ENCODE measurements at places on chromosomes 6 and 20.

DNA sequence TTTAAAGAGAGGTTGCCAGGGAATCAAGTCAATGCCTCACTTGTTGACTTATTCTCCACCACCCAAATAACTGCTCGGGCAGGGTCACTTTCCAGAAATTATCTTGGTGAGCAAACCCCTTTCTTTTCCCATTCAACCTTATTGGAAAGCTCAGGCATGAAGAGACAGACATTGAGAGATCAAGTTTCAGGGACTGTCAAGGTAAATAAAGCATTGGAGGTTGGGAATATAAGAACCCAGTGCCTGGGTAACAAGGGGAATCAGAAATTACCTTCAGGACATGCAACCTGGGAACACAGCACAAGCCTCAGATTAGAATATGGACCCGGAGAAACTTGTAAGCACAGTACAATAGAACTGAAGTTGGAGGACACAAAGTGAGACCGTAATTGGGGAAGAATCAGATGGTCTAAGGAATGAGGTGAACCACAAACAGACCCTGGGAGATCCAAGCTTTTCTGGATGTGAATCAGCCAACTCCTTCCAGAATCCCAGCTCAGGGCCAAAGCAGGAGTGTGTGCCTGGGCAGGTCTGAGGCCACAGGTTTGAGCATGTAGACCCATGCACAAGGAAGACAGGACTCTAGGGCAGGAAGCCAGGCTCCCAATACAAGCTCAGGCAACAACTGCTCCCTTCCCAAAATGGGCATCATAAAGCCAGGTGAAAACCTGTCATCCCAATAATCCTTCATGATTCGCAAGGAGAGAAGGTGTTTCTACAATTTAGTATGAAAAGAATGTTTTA is 512.8 kb downstream of the MAFB start:
- no peak for DNase-seq

DNA sequence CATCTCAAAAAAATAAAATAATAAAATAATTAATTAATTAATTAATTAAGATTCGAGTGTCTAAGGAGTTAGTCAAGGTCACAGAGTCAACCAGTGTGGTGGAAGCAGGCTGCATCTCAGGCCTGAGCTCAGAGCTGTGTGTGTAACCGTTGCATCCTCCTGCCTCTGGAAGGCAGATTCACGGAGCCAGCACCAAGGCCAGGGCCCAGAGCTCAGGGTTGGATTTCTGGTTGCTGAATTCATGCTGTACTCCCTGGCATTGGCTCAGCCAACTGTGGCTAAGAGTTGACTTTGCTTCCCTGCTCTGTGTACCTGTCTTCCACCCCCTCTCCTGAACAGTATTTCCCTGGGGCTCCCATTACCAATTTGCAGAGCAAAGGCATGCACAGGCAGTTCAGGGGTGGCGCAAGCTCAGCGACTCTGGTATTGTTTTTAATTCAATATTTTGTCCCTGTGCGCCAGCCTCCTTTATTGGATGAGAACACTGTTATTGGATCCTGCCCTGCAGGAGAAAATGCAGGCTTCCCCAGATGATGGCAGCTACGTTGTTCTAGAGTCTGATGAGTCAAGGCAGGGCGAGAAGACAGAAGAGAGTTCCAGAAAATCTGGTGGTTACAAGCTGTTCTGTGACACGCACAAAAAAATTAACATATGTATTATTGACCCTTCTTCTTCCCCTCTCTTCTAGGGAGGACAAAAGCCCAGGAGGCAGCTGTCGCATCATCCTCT is 12.3 kb upstream of the CTNNBL1 start:
- DNase-seq, result no peak

DNA sequence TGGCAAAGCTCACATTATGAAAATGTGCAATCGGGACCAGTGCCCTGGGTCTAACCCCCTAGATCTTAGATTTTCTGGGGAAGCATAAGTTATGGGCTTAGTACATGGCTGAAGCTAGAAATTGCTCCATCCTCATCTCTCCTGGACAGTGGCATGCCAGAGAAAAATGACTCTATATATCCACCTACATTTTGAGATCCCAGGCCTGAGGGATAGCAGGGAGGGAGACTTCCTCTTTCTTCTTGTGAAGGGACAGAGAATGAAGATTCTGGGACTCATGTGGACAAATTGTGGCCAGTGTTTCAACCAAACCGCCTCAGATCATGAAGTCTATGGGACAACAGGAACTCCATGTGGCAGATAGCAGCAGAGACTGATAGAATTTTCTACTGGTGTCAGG is 35.4 kb downstream of the GSTA2 start:
- DNase-seq, result no peak

DNA sequence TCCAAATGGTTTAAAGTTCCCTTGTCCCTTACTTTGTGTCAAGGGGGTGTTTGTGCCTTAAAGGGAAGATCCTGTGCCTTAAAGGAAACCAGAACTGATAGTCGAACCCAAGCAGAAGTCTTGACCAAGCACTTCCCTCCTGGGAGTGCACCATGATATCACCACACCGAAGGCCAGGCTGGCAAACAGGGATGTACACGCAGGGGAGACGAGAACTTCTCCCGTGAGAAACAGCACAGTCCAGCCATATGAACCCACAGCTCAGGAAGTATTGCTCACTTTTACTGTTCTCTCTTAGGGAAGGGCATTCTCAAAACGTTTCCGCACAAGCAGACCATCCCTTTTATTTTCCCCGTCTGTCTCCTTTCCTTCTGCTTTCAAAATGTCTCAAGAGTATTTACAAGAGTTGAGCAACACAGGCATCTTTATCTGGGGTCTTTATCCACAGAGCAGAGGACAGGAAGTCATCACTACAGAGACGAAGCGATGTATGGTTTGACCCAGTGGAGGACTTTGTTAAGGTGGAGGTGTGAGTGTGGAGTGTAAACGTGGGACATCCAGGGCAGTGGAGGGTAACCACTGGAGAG is 12.8 kb upstream of the SERPINB1 start:
- no peak for DNase-seq

DNA sequence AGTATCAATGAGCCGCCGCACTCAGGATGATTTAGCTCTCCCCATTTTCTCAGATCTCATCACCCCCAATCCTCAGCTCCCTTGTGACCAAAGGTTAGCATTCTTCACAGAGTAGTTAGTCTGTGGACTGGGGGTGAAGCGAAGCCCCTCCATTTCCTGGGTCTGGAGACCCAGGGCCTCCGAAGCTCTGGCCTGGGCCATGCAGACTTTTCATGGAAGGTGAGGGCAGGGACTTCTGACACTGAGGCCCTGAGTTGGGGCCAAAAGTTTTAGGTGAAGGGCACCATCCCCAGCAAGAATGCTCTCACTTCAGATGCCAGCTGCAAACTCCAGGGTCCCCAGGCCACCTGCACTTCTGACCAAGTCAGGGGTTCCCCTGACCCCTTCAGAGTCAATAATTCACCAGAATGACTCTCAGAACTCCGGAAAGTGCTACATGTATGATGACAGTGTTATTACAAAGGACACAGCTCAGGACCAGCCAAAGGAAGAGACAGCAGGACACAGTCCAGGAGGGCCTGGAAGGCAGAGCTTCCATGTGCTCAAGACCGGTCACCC is 65.7 kb upstream of the DUSP22 start:
- DNase-seq, result no peak

DNA sequence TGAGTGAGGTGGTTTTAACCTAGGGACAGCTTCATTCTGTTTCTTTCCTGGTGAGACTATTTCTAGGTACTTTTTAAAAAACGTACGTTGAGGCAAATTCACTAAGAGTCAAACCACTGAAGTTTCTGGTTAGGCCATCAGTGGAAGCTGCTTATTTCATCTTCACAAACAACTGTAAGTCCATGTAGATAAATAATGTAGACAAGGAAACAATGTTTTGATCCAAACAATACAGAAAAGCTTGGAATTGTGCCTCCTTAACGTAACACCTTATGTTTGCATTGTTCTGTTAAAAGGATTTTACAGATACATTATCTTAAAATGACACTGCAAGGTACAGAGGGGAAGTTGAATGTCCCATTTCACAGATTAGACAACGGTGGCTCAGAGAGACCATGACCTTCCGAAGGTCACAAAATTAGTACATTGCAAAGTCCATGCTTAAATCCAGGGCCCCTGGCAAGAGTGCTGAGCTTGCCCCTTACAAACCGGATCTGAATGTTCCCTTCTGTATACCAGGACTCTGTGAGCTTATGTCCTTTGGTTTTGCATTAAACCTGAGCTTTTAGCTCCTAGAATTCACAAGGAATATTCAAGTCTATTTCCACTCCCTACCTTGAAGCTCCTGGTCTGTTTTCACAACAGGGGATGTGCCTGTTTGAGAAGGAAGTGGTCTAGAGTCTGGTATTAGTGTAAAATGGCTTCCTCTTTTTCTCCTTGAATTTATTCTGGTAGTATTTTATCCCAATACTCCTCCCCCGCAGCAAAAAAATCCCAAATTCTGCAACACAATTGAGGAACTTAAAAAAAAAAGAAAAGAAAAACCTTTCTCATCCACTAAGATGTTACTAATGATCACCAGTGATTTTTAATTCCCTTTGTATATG is 28.9 kb upstream of the ZNF217 start:
- no peak for DNase-seq

GRCh38 chr6:45645302-45645701 is 267.6 kb upstream of the SUPT3H start:
- DNase-seq, result no peak

- DNase-seq, result no peak
Observed at GRCh38 chr6:71383476-71383875, 94.9 kb downstream of the OGFRL1 start.

- no peak for DNase-seq
Observed at GRCh38 chr20:32482442-32483261, 102.5 kb downstream of the NOL4L start.

GRCh38 chr6:15697895-15698294 is 35.1 kb upstream of the DTNBP1 start:
- no peak for DNase-seq

DNA sequence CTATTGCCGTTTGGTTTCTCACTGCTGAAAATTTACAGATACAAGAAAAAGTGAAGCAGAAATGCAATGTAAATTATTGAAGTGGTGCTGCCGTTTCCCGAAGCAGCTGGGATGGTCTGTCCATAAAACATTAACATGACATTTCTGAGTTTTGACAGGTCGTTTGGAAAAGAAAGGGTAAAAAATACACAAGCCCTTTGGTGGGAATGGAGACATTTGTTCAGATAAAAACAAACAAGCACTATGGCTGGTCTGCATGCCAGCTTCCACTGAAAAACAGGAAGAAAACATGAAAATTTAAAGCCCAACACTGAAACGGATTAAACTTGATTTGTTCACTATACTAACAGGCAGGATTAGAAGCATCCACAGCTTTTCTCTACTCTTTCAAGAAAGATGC is 155.2 kb downstream of the FRK start:
- DNase-seq, result no peak

GRCh38 chr6:64736421-64736950 is 970.5 kb downstream of the EYS start:
- no peak for DNase-seq

- DNase-seq, result no peak
Observed at GRCh38 chr6:38310061-38310460, 329.7 kb downstream of the BTBD9 start.
